ENCODE measurements at places on chromosomes 2 and 18.

DNA sequence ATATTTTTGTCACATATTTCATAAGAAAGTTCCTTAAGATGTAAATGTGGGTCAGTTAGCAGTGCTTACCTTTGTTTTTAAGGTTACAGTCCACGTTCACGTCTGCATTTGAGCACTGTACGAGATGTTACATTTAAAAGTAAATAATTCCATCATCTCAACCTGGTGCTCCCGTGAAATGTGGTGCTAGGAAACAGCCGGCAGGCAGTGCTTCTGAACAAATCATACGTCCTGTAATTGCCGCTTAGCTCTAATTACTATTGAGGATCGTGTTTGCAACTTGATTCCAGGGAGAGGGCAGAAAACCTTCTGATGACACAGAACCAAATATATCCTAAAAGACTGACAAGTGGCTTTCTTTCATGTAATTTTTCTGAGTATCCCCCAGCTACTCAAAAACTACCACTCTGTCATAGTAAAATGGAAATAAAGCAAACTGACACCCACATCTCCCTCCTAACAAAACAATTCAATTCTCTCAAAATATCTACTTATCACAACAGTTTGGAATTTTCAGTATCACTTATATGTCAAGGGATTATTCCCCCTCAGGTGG is 297.8 kb upstream of the SESTD1 start:
- H3K4me3 ChIP-seq, result no peak overlapping the region
- DNase-seq, result no peak
- H3K27ac ChIP-seq, result no peak overlapping the region
- no peaks in the 10 kb centered on the region for H3K4me1 ChIP-seq

DNA sequence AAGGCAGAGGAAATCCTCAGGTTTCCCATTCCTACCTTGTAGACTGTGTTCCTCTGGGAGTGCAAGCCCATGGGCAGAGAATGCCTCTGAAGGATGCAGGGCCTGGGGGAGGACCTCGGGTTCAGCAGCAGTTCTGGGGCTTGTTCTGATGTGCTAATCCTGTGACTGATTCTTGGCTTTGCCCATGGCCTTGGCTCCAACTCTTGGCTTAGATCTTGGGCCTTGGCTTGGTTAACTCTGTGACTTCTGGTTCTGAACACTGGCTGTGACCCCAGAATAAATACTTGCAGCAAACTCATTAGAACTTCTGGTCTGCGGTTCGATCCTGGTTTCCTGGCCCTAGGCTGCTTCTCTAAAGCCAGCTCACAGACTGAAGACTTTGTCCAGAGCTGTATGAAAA is 366.9 kb upstream of the ZEB2 start:
- DNase-seq, result no peak
- H3K27ac ChIP-seq, result no peak overlapping the region
- H3K4me3 ChIP-seq, result no peak overlapping the region
- no peaks in the 10 kb centered on the region for H3K27me3 ChIP-seq
- H3K4me1 ChIP-seq, result peaks cover 6% of the 10 kb centered on the region

DNA sequence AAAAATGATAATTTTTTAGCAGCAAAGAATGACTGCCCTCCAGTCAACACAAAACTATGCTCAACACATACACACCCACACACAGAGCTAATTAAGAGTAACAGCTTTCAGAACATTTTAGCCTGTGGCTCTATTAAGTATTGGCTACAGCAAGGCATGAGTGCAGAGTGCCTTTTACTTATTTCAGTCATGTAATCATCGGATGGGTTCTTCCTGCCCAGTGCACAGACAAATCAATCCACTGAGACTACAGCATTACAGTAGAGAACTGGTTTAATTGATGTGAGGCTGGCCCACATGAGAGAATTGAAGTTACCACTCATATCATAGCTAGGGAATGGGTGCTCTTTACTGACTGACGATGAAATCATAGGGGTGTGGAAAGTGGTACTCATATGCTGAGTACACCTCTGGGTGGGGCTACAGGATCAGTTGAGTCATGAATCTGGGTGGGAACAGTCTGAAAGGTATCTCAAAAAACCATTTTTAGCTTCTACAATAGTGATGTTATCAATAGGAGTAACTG is 241.0 kb downstream of the FSIP2 start:
- no peaks in the 10 kb centered on the region for H3K27me3 ChIP-seq
- no peaks in the 10 kb centered on the region for H3K4me1 ChIP-seq
- H3K27ac ChIP-seq, result no peak overlapping the region

DNA sequence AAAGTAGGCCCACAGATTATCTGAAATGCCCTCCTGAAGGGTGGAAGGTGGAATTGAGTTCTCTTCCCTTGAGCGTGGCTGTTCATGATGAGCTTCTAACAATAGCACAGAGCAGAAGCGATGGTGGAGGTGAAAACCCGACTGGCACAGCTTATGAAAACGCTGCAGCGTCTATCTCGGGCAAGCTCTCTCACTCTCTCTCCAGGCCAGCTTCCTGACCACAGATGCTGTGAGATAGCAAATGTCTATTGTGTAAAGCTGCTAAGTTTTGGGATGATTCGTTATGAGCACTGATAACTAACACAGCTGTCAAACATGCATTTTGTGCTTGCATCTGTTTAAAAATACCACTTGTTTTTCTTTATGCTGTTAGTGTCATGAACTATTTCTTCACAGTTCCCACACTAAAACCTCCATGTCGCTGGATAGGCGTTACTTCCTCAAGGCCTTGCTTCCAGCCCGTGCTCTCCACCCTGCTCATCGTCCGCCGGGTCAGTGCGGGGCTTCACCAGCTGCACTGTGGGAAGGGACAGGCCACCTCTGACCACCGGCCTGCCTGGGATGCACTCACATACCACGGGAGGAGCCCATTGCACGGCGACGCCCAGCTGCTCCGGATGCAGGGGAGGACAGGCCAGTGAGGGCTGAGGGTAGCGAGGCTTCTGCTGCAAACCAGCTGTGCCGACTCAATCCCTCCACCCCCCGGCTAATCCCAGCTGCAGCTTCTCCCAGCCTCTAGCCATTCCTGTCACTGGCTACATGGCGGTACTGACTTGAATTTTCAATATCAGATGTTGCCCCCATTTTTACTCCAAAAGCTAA is 60.0 kb upstream of the OTOS start:
- peaks cover 18% of the 10 kb centered on the region for H3K4me1 ChIP-seq
- peak overlapping the region; percentile 10 for H3K4me3 ChIP-seq
- no peak for DNase-seq
- peaks cover 28% of the 10 kb centered on the region for H3K27me3 ChIP-seq

DNA sequence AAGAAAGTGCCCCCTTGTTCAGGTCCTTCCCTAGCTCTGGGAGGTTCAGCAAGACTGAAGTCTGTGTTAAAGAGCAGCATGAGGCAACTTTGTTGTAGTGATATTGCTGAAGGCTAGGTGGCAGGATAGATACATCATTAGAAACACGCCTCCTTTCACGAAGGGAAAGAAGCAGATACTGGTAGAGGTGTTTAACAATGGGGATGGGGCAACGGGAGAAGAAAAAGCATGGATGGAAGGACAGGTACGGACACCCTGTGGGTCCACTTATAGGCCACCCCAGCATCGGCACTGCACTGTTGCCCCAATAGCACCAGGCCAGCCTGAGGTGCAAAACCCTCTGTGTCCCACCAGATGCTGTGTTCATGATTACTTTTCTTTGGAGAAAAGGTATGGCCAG is 3.5 kb upstream of the IGFBP5 start:
- no peaks in the 10 kb centered on the region for H3K36me3 ChIP-seq
- peaks cover 43% of the 10 kb centered on the region for H3K27me3 ChIP-seq
- H3K4me1 ChIP-seq, result peaks cover 12% of the 10 kb centered on the region
- H3K27ac ChIP-seq, result no peak overlapping the region
- H3K4me3 ChIP-seq, result no peak overlapping the region

DNA sequence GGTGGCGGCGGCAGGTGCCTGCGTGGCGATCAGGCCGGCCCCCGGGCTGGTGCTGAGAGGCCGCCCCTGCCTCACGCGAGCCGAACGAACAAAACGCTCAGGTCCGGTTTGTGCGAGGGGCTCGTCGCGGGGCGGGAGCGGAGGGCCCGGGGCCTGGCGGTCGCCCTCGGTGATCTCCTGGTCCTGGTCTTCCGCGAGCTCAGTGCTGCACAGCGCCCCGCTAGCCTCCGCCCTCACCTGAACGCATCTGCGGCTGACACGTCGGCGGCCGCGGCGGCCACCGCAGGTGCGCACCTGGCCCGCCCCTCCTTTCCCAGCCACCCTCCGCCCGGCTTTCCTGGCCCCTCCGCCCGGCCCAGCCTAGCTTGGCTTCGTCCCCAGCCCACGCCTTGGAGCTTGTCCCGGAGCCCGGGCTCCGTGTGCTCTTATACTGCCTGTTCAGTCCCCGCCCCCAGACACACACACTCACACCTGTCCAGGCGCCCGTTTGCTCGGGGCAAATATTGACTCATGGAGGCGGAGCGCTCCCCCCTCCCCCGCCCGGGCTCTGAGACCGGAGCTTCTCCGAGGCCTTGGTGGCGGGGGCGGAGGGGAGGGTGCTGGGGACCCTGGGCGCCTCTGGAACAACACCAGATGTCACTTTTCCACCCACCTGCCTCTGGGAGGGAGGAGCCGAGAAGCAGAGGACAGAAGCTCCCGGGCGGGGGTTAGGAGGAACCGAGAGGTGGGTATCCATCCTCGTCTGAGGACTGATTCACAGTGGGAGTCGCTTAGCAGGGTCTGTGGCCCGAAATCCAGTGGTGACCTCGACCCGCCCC is 8.6 kb upstream of the CRYBA2 start:
- no peak overlapping the region for H3K27ac ChIP-seq
- no peaks in the 10 kb centered on the region for H3K36me3 ChIP-seq
- no peak overlapping the region for H3K4me3 ChIP-seq
- peaks cover 5% of the 10 kb centered on the region for H3K4me1 ChIP-seq
- H3K27me3 ChIP-seq, result peaks cover 52% of the 10 kb centered on the region

DNA sequence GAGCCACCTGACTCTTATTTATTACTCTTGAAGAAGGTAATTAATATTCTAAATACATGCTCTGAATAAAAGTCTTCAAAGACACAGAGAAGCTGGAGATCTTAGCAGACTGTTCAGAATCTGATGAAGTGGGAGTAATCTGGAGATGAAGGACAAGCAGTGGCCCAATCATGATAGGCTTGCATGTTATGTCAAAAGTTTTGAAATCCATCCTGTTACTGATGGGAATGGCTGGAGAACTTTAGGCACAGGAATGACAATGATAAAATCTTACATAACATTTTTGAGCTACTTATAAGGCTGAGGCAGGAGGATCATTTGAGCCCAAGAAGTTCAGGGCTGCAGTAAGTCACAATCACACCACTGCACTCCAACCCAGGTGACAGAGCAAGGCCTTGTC is 2.4 kb upstream of the RIF1 start:
- peaks cover 11% of the 10 kb centered on the region for H3K36me3 ChIP-seq
- peaks cover 14% of the 10 kb centered on the region for H3K4me1 ChIP-seq
- H3K4me3 ChIP-seq, result no peak overlapping the region
- DNase-seq, result no peak
- H3K27ac ChIP-seq, result no peak overlapping the region

DNA sequence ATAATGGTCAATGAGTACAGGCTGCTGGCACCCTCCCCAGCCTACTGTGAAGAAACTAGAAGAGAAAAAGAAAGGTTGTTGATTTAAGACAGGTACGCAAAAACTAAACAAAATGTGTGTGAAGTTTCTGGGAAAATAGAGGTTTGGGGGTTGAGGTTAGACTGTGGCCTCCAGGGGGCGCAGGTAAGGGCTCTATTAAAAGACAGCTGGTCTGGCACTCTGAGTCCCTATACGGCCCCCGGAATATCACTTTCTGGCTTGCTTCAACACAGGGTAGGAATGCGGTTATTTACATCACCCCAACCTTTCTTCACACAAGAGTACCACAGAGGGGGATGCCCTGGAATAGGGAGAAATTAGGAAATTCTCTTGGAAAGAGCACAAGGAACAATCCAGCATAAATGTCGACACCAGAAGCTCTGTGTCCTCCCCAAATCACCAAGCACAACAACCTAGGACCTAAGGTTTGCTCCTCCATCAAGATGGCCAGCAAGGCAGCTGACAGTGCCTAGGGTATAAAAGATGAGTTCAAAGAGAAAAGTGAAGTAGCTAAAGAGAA is 480.8 kb upstream of the KLHL29 start:
- H3K4me1 ChIP-seq, result no peaks in the 10 kb centered on the region
- H3K27ac ChIP-seq, result no peak overlapping the region
- H3K27me3 ChIP-seq, result peaks cover 1% of the 10 kb centered on the region

DNA sequence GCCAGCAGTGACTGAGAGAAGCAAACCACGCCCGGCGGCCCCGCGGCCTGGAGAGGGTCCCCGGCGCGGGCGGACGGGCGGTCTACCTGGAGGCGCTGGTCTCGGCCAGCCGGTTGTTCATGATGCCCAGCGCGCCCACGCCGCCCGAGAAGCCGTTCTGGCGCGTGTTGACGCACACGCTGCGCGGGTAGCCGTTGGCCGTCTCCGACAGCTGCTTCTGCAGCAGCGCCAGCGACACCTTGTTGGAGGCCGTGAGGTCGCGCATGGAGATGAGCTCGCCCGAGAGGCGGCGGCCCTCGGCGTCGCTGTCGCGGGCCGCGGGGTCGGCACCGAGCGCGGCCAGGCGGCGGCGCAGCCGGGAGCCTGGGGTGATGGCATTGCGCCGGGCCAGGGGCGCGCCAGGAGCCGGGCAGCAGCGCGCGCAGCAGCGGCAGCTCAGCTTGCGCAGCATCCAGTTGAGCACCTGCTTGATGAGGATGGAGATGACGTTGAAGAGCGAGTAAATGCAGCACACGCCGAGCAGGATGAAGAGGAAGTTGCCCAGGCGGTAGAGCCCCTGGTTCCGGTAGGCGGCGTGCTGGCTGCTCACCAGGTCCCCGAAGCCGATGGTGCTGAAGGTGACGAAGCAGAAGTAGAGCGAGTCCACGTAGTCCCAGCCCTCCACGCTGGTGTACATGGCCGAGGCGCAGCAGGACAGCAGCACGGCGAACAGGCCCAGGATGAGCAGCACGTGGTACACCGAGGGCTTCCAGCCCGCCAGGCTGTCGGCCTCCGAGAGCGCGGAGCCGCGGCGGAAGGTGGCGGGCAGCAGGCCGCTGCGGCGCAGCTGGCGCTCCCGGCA is 118.1 kb downstream of the MSH2 start:
- no peaks in the 10 kb centered on the region for H3K36me3 ChIP-seq
- peak overlapping the region; percentile 85 for H3K27ac ChIP-seq
- peak; percentile 79 for DNase-seq
- peak overlapping the region; percentile 95 for H3K4me3 ChIP-seq
- peaks cover 35% of the 10 kb centered on the region for H3K4me1 ChIP-seq

GRCh38 chr18:59005262-59005661 is 134.4 kb upstream of the SEC11C start:
- no peak overlapping the region for H3K27ac ChIP-seq
- peaks cover 3% of the 10 kb centered on the region for H3K27me3 ChIP-seq
- no peaks in the 10 kb centered on the region for H3K4me1 ChIP-seq
- H3K4me3 ChIP-seq, result no peak overlapping the region

DNA sequence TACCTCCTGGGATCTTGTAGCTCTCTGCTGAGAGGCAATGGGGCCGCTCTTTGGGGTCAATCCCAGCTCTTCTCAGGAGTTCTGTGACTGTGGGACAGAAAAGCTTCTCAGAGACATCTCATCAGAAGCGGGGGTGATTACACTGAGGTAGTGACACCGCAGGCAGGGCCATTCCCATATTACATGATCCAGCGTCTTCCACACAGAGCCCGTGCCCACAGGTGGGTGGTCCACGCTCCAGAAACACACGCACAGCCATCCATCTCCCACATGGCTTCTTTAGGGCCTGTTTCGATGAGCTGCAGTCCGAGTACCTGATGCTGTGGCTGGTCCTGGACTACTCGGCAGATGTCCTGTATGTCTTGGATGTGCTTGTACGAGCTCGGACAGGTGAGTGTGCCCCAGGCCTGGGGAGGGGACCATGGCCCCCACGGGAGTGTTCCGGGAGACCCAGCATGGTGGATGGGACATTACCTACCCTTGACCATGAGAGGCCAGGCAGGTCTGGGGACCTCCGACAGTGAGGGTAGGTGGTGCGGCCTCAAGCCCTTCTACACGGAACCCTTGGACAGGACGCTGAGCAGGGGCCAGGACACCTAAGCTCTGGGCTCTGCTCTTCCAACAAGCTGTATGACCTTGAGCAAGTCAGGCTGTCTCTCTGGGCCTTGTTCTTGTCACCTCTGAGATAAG is 45.5 kb downstream of the CNGA3 start:
- H3K4me3 ChIP-seq, result no peak overlapping the region
- H3K36me3 ChIP-seq, result no peaks in the 10 kb centered on the region
- H3K4me1 ChIP-seq, result no peaks in the 10 kb centered on the region
- DNase-seq, result no peak

All from natural killer cell treated with Interleukin-12 subunit alpha and Interleukin-12 subunit beta and Interleukin-15 and Interleukin-18, amount 100 ng/mL, for 72 hours (primary cell).